SHP77 treated with DMSO at 0.1 percent for 48 hours (cell line): ENCODE measurements at places on chromosomes 1 and 21.

DNA sequence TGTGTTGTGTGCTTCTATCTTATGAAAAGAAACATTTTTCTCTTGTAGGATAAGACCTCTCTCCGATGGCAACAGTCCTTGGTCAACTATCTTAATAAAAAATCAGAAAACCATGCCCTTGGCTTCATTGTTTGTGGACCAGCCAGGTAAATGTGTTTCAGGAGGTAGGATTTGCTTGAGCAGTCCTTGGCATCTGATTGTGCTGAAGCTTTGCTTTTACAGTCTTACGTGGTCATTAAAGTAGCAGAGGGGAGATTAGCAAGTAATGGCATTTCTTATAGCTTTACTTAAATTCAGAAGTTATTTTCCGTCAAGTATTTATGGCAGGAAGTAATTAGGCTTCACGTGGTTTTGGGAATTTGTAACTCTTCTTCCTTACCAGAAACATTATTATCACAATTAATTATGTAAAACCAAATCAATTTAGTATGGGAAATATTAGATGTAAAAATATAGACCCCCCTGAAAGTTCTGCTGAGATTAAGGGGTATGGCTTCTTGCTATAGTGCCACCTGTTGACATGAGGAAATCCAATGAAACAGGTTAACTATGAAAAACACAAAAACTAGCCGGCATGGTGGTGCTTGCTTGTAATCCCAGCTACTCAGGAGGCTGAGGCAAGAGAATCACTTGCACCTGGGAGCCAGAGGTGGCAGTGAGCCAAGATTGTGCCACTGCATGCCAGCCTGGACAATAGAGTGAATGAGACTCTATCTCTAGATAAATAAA lies 49.0 kb downstream of the MAP3K21 start:
- no peak for DNase-seq

- DNase-seq, result no peak
These were observed 268.7 kb upstream of the BEND5 start for GRCh38 chr1:49045371-49045770.

DNA sequence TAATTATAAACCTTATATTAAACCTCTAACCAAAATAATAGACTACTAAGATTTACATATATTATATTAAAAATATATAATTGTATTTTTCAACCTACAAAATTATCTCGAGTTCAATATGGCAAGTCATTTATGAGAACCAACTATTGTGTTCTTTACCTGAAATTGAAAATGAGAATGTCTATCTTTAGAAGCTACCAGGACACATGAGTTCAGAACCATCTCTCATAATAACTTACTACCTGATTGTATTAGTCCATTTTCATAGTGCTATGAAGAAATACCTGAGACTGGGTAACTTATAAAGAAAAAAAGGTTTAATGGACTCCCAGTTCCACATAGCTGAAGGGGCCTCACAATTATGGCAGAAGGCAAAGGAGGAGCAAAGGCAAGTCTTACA lies 6.8 kb downstream of the HAO2 start:
- DNase-seq, result no peak

GRCh38 chr1:22206551-22207125 lies 63.7 kb upstream of the WNT4 start:
- no peak for DNase-seq

GRCh38 chr1:231666937-231667608 lies 40.5 kb downstream of the DISC1 start:
- DNase-seq, result no peak

DNA sequence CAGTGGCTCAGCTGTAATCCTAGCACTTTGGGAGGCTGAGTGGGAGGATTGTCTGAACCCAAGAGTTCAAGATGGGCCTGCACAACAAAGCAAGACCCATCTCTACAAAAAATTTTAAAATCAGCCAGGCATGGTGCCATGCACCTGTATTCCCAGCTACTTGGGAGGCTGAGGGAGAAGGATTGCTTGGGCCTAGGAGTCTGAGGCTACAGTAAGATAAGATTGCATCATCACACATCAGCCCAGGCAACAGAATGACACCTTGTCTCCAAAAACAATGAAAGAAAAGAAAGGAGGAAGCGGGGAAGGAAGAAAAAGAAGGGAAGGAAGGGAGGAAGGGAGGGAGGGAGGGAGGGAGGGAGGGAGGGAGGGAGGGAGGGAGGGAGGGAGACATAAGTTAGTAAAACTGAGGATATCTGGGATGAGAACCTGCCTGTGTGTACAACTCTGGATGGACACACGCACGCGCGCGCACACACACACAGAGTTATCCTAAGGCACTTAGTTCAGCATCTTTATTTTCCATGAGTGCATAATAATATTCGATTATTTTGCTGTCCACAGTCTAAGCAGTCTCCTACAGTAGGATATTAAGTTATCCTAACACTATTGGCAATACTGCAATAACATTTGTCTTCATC lies 92.9 kb upstream of the LBR start:
- DNase-seq, result no peak

DNA sequence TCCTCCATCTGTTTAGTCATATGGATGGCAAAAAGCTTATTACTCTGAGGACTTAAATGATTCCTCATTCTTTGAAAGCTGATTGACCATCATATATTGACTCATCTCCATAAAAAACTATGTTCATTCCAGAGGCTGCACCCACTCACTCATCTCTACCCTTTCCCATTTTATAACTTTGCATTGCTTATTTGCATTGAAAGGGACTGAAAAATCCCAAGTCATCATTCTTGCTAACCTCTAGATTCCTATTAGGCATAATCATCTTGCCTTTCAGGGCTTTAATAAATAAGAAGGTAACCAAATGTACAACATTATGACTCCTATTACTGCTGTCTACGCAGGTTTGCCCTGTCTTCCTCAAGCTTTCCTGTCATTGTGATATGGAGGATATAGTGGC lies 1180.3 kb upstream of the B3GALT2 start:
- no peak for DNase-seq

DNA sequence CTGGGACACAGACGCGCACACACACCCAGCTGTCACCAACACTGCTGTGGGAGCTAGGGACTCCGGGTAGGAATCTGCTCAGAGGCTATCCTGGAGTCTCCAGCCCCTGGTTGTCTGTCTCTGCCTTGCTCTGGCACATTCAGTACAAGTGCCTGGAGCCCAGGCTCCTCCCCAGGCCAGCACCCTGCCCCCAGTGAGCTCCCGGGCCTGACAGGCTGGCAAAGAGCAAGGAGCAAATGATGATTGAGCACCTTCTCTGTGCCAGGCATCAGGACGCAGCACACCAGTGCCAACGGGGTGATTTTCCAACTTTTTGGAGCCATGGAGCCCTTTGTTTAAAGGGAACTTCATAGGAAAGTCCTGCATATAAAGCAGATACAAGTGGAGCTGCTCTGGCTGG lies 6.5 kb downstream of the CNTN2 start:
- DNase-seq, result no peak

- no peak for DNase-seq
These were observed 57.0 kb downstream of the YARS1 start for GRCh38 chr1:32759997-32760623.

- no peak for DNase-seq
These were observed 9.1 kb downstream of the NHLH1 start for GRCh38 chr1:160375788-160376524.

DNA sequence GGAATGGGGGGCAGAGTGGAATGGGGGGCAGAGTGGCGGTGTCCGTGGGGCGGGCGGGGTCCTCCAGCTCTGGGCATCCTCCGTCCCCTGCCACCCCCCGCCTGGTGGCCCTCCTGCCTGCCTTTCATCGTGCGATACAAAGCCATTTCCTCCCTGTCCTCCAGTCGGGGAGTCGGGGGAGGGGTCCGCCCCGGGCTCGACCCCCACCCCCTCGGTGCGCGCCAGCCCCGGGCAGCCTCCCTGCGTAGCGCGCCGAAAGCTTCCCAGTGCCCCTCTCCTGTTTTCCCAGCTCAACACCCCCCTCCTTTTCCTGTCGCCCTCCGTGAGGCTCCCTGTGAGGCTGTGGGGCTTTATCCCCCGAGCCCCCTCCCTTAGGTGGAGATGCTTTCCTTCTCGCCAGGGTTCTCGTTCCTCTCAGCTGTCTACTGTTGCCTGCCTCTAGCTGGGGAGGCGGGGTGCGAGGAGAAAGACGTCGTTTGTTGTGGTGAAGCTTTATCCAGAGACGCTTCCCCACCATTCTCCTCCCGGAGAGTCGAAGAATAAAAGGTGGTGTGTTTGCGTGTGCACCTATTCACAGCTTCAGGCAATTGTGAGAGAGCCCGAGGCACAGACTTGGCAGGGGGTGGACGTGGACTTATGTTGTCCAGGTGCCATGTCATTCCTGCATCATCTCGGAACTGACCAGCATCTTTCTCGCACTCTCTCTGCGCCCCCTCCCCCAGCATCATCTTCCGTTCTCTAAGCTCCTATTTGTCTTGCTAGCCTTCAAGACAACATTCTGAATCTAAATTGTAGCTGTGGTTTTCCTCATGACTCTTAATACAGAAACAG lies 848 bp downstream of the DNM3 start:
- DNase-seq, result no peak

GRCh38 chr1:157703981-157704380 lies 3.4 kb upstream of the FCRL3 start:
- DNase-seq, result no peak

DNA sequence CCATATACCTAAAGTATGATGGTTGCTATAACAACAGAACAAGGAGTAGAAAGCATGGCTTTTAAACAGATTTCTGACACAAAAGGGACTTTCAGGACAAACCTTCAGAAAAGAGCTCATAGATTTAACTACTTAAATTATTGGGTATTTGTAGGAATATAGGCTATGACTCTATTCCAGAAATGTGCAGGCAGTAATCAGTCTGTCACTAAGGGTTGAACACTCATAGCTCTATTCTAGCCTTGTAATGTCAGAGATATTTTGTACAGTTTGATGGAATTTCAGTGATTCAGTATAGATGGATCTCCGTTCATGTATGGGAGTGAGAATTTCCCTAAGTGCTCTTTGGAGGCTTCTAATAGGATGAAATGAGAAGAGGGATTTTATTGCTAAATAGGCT lies 82.8 kb downstream of the EXTL2 start:
- DNase-seq, result no peak

GRCh38 chr1:226625832-226626576 lies 77.4 kb downstream of the STUM start:
- no peak for DNase-seq

- DNase-seq, result peak; percentile 1
These were observed 662 bp downstream of the SCAF4 start for GRCh38 chr21:31731056-31731856.

DNA sequence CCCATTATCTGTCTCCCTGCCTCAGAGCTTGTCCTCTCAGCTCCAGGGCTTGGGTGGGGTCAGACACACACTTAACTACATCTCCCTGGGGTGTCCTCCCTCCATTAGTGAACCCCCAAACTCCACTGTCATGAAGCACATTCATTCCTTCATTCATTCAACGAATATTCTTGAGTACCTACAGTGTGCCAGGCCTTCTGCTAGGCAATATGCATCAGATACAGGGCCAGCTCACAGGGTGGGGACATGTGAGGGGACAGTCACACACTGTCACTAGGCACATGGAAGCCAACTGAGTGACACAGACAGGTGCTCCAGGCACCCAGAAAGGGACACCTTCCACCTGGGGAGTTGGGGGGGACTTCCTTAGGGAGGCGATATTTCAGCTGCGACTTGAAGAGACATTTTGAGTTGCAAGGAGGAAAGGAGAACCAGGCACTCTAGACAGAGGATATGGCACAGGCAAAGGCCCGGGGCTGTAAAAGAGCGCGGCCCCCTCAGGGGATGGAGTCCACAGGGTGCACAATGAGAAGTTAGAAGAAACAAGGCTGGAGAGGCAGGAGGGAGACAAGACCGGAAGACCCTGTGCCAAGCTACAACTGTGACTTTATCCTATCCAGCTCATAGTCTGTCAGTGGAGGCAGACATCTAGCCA lies 8.7 kb upstream of the S100A8 start:
- no peak for DNase-seq

DNA sequence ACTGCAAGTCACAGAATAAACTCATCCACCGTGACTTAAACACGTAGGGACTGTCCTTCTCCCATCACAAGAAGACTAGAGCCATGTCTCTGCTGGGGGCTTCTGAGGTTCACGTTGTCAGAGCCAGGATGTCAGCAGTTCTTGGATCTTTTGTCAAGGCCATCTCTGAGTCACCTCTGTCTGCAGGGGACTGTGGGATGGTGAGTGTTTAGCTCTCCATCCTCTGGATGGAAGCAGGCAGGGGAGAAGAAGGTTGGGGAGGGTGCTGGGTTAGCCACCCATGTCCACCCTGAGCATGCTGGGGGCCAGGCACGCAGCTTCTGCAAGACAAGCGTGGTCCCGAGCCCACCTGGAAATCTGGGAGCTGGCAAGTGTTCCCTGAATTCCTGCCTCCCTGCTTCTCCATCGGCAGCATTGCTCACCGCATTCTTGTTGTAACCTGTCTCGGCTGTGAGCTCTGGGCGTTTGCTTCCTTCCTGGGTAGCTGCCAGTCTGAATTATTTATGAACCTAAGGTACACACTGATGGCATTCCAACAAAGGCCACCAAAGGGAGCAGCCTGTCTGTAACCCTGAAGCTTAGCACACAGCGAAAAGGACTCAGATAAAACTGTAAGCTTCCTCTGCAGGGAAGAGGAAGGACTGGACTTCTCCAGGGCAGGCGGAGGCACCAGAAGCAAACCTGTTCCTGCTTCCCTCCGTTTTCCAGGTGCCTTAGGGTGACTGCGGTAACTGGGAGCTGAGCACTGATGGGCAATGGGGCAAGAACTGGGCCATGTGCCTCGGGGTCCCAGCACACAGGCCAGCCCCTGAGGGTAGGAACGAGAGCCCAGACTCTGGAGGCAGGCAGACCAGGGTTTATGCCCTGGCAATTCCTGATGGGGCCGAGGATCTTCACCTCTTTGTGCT lies 88.6 kb downstream of the RIPK4 start:
- peak; percentile 24 for DNase-seq

- no peak for DNase-seq
These were observed 37.6 kb downstream of the FCRL2 start for GRCh38 chr1:157739229-157739901.

GRCh38 chr1:20716232-20716631 lies 1.6 kb downstream of the KIF17 start:
- no peak for DNase-seq

DNA sequence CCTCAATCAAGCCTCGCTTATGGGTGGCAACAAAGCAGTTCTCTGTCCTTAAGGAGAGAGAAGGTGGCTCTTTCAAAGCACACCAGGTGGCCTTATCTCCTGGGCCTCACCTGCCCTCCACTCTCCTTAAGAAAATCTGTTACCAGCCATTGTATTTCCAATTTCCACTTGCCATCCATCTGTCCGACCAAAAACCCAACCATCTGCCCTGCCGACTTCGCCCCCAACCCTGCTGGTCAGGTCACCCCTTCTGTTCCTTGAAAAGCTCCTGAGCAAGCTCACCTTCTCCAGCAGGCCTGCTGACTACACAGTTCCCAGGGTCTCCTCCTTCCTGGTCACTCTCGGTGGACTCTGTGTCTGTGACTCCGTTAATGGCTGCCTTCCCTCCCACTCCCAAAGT lies 619 bp upstream of the IGFN1 start:
- DNase-seq, result no peak

DNA sequence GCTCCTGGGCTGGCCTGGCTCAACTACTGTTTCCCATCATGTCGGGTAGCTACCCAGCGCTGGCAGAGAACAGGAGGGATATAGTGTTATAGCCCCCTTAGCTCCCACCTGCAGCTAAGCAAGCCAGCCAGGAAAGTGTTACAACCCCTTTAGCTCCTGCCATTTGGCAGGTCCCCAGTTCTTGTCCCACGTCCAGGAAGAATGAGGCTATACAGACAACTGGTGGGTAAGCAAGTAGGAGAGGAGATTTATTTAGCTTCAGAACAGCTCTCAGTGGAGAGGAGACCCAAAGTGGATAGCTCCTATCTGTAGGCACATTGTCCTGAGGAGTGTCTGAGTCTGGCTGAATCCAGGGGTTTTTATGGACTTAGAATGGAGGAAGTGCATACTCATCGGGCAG lies 741.1 kb upstream of the B3GALT2 start:
- no peak for DNase-seq
